Left ventricle myocardium superior (tissue), 1 donor: ENCODE measurements at places on chromosomes 6 and 20. TPM values are rescaled to one million over a fixed set of nuclear protein-coding genes. Genes with fewer than 3 reads are reported as not detected.

NKX2-2 gene
- not detected for total RNA-seq

MEI4 gene
- 0.32 TPM for total RNA-seq

DNA sequence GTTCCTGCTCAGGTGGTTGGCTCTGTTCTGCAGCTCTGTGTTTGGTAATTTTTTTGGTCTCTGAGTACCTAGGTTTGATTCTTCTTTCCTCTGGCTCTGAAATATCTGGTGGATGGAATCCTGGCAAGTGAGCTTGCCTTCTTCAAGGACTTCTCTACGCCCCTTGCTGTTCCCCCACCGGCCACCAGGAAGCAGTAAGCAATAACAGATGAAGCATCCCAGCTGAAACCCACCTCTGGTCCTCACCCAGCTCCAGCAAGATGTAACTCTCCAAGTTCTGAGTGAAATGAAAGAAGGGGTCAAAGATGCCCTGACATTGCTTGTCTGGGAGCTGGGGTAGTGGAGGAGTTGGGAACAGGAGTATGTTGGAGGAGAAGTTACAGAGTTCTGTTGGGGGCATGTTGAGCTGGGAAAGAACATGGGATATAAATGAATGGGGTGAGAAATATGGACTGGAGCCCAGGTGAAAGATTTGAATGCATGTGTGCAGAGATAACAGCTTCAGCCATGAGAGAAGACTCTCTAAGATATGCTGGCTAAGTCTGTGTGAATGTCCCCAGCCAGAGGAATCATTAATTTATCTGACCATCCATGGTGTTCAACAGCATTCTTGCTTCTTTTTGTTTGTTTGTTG is 51.3 kb upstream of the GLP1R start:
- peak; percentile 46 for DNase-seq

DNA sequence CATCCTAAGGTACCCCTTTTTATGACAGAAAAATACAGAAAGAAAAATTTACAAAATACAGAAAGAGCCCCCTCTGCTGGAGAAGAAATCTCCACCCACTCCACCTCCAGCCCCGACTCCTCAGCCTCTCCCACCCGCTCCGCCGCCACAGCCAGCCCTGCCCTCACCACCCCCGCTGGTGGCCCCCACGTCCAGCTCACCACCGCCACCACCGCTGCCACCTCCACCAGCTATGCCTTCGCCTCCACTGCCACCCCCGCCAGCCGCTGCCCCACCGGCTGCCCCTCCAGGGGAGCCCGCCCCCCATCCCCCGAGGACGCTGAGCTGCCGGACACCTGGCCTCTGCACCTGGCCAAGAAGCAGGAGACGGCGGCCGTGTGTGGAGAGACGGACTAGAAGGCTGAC is 17.7 kb downstream of the WFDC2 start:
- DNase-seq: no peak

DNA sequence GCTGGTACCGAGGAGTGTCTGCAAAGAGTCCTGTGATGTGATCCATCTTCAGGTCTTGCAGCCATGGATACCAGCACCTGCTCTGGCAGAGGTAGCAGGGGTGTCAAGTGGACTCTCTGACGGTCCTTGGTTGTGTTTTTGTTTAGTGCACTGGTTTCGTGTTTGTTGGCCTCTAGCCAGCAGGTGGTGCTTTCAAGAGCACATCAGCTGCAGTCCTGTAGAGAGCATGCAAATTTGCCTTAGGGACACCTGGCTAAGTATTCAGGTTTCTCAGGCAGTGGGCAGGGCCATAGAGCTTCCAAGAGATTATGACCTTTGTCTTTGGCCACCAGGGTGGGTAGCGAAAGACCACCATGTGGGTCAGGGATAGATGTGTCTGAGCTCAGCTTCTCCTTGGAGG is 14.5 kb upstream of the RGS17 start:
- no peak for DNase-seq

DNA sequence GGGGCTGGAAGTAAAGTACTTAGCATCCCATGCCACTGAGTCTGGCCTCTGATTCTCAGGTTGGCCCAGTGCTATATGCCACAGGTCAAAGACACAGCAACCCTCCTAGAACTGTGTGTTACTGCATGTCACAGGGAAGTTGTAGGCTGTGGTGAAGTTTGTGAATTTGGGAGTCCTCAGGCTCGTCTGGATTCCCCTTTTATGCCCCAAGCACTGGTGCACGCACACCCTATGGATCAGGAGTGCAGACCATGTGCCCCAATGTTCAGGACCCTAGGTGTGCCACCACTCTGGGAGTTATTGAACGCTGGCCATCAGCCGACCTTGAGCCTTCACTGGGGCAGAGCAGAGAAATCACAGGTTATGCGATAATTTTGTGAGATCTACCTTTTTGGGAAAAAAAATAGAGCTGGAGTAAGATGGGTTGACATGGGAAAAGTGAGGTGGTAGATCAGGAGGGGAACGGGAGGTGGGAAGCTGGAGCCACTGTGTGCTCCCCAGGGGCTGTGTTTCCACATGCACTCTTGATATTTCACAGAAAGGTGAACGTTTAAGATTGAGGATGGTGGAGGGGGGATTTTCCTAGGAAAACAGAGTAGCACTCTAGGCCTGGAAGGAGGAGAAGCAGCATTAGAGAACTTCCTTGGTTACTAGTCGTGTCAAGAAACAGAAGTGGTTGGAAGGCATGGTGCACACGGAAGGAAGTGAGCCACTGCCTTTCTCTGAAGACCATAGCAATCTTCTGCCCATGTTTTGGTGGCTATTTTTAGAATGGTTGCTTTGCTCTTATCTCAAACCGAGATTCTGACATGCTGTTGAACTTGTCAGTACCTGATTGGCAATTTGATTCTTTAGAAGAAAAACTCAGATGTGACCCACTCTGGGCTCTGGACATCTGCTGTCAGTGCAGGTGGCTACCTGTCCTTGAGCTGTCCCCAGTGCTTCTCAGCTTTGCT is 44.1 kb downstream of the DUSP22 start:
- DNase-seq: no peak

- DNase-seq: no peak
Measured at GRCh38 chr6:9999796-10000195, 415.1 kb downstream of the TFAP2A start.

DNA sequence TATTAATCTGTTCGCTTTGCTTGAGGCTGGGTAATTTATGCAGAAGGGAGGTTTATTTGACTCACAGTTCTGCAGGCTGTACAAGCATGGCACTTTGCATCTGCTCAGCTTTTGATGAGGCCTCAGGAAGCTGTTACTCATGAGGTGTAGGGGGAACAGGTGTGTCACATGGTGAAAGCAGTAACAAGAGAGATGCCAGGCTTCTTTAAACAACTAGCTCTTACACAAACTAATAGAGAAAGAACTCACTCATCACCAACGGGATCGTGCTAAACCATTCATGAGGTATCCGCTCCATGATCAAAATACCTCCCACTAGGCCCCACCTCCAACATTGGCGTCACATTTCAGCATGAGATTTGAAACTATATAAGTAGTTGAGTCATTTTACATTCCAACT is 34.4 kb upstream of the GCLC start:
- DNase-seq: no peak

- DNase-seq: no peak
Measured at GRCh38 chr6:157773248-157773773, 49.7 kb upstream of the SNX9 start.

DNA sequence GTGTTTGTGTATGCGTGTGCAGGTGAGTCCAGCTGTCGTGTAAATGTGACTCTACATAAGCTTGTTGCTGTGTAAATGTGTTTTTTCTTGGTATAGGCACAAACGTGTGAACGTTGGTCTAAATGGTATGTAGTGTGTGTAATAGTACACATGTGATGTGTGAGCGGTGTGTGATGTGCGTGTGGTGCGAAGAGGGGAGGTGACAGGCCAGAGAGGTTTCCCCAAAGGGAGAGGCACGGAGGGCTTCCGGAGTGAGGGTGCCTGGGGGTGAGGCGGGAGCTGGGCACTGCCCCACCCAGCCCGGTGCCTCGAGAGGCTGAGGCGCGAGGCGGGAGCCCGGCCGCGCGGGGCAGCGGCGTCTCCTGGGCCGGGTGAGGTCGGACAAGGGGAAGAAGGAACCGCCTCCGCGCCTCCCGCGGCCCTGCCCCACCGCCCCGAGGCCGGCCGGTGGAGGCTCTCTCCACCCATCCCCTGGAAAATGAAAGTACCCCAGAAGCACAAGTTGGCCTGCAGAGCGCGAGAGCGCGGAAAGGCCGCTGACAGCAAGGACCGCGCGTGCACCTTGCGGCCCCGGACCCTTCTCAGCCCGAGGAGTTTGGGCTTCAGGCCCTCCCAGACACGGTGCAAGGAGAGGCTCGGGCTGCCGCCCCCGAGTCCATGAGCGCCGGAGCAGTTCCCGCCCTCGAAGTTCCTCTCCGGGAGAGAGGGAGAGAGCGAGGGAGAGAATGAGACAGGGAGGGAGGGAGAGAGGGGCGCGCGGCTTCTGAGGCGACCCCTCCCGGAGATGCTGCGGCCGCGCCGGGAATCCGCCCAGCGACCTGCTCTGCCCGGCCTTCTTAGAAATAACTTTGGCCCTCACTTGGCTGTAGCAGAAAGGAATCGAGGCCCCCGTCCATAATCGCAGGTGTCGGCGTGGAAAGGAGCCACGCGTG is 43.2 kb upstream of the OSTM1 start:
- DNase-seq: peak; percentile 54

TMEM200A gene
- total RNA-seq: 0.15 TPM

GRCh38 chr20:38804221-38804620 is 1.3 kb upstream of the PPP1R16B start:
- DNase-seq: no peak

HLA-DOB gene
- 0.32 TPM for total RNA-seq

PNLDC1 gene
- total RNA-seq: 0.17 TPM

BCKDHB gene
- total RNA-seq: 24.3 TPM

TCP11 gene
- not detected for total RNA-seq

GRCh38 chr20:50533061-50533460 is 22.9 kb downstream of the PTPN1 start:
- no peak for DNase-seq

DNA sequence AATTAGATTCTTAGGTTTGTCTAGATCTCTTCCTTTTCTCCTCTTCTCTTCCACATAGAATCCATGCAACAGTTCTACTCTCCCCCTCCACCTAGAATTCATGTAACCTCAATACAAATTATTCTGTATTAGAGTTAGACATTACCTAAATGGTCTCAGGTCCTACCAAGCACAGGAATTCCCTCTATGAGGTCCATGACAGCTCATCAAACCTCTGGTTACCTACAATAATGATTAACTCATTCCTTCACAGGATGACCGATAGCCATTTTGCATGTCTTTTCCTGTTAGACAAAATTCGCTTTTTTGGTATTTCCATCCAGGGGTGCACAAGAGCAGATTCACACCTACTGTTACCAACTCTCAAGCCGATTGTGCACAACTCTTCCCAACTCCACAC is 27.4 kb upstream of the BMP2 start:
- no peak for DNase-seq

GRCh38 chr20:22159276-22159675 is 425.1 kb downstream of the FOXA2 start:
- DNase-seq: no peak

DNA sequence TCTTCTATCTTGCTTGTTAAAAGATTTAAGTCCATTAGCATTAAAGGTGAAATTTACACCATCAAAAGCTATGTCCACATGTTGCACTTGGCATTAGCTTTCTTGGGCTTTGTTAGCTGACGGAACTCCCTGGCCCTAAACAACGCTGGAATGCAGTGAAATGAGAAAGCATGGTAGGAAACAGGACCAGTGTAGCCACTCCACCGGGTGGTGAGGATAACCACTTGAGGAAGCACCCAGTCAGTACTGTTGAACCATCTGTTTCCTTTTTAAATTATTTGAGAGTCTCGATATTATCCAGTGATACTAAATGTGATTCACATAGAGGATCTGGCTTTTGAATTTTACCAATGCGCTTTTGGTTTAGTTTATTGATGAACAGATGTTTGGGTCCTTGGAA is 374.9 kb upstream of the NOX3 start:
- no peak for DNase-seq

GRCh38 chr6:75101896-75102295 is 104.0 kb downstream of the COL12A1 start:
- no peak for DNase-seq

SAMD5 gene
- 0.67 TPM for total RNA-seq

C6orf58 gene
- total RNA-seq: not detected

FKBP5 gene
- total RNA-seq: 82.8 TPM
